ENCODE measurements at places on chromosomes 4 and X.

DNA sequence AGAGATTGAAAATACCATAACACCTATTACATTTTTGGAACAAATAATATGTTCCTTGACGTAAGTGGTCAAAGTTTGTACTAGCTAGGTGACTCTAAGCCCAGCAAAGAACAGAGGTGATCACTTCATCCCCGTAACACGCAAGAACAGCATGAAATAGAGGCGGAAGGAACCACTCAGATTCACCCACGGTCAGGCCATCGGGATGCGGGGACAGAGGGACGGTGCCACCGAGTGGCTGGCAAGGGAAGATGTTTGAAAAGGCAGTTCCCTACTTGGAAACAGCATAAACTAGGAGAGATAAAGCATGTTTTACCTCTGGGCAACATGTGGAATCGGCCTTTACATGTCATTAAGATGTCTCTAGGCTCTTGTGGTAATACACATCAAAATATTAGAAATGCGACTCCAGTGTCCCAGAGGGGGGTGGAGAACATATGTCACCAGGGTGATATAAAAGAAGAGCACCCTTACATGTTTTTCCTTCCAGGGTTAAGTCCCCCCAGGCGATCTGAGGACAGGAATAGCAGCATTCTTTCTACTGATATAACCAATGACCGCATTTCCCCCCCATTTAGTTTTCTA is 84.0 kb downstream of the PHKA2 start:
- DNase-seq: no peak

DNA sequence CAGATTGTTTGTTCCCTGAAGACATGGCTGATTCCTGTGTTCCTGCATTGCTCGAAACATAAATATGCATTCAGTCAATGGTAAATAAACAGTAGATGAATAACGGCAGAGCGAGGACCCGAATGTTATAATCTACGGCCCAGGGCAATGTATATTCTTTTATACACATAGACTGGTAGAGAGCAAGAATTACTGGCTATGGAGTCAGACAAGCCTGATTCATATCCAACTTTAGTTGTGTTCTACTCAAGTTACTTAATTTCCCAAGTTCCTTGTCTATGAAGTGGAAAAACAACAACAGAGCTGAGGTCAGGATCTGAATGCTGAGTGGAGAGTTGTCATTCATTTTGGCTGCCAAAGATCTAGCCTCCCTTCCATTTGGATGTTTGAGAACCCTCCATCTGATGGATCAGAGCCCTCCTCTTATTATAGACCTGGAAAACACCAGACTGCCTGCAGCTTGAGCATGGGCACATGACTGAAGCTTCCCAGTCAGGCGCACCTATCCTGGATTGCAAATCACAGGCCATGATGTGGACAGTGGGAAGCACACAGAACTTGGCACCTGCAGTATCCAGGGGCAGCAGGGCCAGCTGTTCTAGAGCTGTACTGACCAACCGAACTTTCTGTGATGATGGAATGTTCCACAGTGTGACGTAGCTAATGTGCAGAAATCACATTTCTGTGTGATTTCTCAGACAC is 80.1 kb downstream of the FAM184B start:
- DNase-seq: no peak

DNA sequence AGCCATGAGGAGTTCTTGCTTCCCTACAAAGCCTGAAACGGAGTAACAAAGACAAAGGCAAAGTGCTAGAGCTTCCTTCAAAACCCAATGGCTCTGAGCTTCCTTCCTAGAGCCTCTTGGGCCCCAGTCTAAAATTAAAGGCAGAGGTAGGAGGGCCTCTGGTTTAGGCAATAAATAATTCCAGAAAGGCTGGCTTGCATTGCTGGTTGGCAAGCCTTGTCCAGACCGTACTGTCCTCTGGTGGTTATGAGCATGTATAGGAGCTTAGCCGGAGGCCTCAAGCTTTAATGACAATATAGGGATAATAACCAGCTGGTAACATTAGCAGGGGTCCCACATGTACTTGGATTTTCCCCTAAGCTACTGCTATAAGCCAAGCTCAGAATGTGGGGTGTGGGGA is 237.3 kb downstream of the AR start:
- no peak for DNase-seq

- DNase-seq: no peak
These were observed 27.9 kb upstream of the USP38 start for GRCh38 chr4:143156853-143157252.

DNA sequence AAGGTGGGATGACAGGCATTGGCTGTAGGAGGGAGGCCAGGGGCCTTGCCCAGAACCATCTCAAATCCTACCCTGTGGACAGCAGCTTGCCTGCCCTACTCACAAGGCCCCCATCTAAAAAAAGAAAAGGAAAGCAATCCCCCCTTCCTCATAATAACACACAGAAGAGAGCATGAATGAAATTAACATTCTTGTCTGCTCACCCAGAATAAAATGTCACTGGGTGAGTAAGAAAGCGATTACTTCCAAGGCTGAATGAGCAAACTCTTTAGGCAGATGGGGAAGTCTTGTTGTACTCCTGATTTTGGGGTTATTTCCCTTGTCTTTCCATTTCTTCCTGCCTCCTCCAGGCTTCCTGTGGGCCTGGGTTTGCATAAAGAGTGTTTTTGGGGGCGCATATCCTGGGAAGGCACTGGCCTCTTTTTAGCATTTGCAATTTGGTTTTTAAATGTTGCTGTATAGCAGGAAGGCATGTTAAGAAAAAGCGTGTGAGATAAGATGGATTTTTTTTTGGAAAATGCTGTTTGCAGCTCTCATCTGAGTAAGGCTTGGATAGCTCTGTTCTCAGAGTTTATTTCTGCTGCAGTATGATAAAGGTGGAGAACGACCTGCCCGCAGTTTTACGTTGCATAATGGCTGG is 248.3 kb upstream of the GATB start:
- no peak for DNase-seq

- DNase-seq: no peak
These were observed 343.2 kb downstream of the SPRY1 start for GRCh38 chr4:123739806-123740205.

DNA sequence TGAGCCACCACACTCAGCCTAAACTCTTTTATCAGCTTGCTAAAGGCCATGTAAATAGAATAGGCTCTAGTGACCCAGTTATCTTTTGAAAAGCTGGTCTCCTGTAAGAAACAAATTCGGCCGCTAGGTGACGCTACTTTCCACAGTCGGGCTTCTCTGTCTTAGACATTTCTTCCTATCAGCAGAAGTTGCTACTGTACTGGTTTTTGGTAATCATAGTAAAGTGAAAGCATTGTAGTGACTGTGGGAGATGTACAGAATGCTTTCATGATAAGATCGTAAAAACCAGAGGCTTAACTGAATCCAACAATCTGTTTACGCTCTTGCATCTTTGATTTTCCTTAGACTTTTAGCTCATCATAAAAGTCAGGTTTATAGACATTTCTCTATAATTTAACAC is 82.6 kb downstream of the GK start:
- DNase-seq: no peak

DNA sequence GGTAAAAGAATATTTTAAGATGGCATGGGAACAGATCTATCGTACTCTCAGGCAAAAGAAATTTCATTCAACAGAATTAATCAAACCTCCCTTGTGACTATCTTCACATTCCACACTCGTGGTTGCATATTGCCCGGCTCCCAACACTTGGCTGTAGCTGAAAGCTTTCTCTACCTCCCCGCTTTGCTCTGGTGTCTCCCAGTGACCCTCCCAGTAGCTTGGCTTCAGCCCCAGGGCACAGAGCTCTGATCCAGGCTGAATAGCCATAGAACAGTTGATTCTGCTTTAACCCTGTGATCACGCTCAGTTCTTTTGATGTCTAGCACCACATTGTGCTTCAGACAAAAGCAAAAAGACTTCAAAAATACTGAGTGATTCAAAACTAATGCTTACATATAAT is 24.6 kb downstream of the SLC7A11 start:
- DNase-seq: no peak

GRCh38 chrX:24266996-24267395 is 46.9 kb downstream of the SUPT20HL2 start:
- DNase-seq: no peak

GRCh38 chr4:39335566-39335965 is 30.6 kb downstream of the RFC1 start:
- DNase-seq: no peak

DNA sequence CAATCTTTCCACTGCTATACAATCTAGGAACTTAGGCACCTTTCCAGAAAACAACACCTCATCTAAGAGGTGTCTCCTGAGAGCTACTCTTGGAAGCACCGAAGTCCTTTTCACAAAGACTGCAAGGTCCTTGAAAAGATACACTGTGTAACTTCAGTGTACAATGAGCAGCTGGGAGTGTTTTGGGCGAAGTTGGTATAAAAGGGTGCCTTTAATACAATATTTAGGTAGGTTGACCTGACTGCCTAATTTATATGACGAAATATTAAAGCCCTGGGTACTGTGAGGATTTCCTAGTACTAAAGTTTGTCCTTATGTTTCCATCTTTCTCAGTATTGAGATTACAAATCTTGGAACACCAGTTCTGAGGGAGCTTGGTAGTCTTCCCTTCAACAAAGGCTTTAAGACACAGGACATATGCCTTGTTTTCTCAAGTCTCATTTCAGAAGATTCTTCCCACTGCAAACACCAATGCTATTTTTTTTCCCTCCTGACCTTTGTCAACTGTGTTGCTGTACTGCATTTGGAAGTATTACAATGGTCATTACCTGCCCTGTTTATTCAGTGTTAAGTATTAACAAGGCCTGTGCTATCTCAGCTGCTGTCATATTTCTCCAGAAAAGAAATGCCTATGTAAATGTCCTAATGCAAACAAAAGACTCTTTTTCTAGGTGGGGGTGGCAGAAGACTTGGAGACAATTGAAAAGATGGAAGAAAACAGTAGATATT is 134.2 kb downstream of the MAML3 start:
- DNase-seq: no peak

- DNase-seq: no peak
These were observed 34.5 kb downstream of the UGT2B10 start for GRCh38 chr4:68850293-68850692.

DNA sequence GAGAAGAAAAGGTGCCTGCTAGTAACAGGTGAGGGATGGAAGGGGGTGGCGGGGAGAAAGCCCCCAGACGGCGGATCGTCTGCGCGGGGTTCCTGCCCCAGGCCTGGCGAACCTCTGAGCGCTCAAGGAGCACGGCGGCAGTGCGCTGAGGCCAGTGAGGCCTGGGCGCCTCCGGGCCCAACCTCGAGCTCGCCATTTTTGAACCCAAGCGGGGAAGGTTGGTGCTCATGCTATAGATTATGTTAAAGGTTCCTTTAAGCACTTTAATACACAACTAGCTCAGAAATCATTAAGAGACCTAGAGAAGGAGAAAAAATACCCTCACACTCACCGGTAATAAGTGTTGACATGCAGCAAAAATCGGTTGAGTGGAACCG is 7.9 kb downstream of the PITX2 start:
- DNase-seq: no peak

GRCh38 chr4:79831701-79832514 is 241.1 kb downstream of the ANTXR2 start:
- DNase-seq: no peak

GRCh38 chrX:110665223-110666002 is 130.2 kb downstream of the CHRDL1 start:
- no peak for DNase-seq

DNA sequence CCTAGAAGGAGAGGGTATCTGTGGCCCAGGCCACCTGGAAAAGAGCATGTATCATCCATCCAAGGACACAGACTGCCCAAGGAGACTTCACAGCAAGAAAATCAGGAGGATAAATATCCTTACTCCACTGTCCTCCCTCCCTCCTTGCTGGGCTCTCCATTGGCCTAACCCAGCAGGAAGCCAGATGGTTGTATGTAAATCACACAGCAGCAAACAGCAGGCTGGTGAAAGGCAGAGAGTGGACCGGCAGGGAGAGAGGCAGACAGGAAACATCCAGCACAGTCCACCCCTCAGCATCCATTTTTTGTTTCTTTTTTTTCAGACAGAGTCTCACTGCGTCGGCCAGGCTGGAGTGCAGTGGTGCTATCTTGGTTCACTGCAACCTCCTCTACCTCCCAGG is 17.5 kb downstream of the TXK start:
- no peak for DNase-seq

- DNase-seq: no peak
These were observed 697.8 kb upstream of the HS3ST1 start for GRCh38 chr4:12126474-12126873.

- DNase-seq: no peak
These were observed 20.1 kb upstream of the SMIM14 start for GRCh38 chr4:39658756-39659155.

- DNase-seq: no peak
These were observed 24.6 kb upstream of the PDLIM3 start for GRCh38 chr4:185559915-185560281.

DNA sequence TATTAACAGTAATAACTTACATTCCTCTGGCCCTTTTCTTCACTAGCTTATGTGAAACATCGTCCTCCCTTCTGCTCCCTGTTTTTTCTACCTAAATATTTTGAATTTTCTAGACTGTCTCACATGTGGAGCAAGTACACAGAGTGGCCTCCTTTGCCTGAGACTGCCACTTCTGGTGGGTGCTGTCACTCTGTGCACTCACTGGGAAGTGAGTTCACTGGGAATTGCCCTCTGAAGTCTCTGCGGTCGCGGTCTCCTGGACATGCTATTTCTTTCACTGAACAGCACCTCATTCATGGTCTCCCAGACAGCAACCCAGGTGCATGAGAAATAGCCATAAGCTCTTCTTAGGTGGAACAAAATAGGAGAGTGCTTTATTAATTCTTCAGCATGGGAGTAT is 1179.7 kb upstream of the ADGRL3 start:
- DNase-seq: no peak

- no peak for DNase-seq
These were observed 1761.0 kb downstream of the STIM2 start for GRCh38 chr4:28621591-28621990.

GRCh38 chrX:137574102-137574783 is 8.3 kb downstream of the ZIC3 start:
- no peak for DNase-seq

DNA sequence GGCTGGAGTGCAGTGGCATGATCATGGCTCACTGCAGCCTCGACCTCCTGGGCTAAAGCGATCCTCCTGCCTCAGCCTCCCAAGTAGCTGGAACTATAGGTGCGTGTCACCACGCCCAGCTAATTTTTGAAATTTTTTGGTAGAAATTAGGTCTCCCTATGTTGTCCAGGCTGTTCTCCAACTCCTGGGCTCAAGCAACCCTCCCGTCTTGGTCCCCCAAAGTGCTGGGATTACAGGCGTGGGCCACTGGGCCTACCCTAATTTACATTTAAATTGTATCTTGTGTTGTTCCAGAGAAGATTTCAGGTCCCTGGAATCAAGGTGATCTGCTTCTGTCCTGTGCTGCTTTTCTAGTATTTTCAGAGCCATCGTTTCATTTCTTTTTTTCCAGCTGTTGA is 1.2 kb upstream of the LRPAP1 start:
- DNase-seq: no peak

Measured in esophagus squamous epithelium (tissue), 5 donors.